ENCODE measurements at places on chromosomes 12 and 14. TPM values are rescaled to one million over a fixed set of nuclear protein-coding genes. Genes with fewer than 3 reads are reported as not detected.

DNA sequence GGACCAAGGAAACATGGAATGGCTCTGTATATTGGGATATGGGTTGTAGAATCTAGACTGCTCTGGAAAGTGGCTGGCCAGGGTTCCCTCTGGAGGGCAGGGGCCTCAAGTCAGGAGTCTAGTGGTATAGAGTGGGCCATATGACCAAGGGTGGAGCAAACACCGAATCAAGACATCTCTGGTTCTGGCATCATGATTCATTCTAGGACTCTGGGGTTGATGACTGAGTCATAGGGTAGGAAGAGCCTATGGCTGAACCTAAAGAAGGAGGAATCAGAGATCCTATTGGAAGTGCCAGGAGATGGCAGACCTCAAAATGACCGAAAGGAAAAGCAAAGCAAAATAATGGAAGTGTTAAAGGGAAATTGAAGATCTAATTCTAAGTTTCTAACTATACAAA is 356.4 kb upstream of the PRICKLE1 start:
- H3K36me3 ChIP-seq = no peaks in the 10 kb centered on the region
- H3K4me1 ChIP-seq = no peaks in the 10 kb centered on the region
- H3K27me3 ChIP-seq = no peaks in the 10 kb centered on the region
- no peak for DNase-seq

GRCh38 chr14:103142026-103142425 is 18.8 kb downstream of the TNFAIP2 start:
- DNase-seq = no peak
- no peak overlapping the region for H3K4me3 ChIP-seq
- H3K4me1 ChIP-seq = peaks cover 5% of the 10 kb centered on the region
- H3K27ac ChIP-seq = no peak overlapping the region

- H3K36me3 ChIP-seq = no peaks in the 10 kb centered on the region
- DNase-seq = no peak
- H3K27me3 ChIP-seq = no peaks in the 10 kb centered on the region
- no peaks in the 10 kb centered on the region for H3K4me1 ChIP-seq
- H3K4me3 ChIP-seq = no peak overlapping the region
Observed at GRCh38 chr12:19953734-19954133, 414.6 kb upstream of the PDE3A start.

- H3K36me3 ChIP-seq = no peaks in the 10 kb centered on the region
- no peaks in the 10 kb centered on the region for H3K4me1 ChIP-seq
- DNase-seq = no peak
- H3K27me3 ChIP-seq = no peaks in the 10 kb centered on the region
- no peak overlapping the region for H3K4me3 ChIP-seq
Observed at GRCh38 chr12:27937768-27938167, 34.8 kb downstream of the PTHLH start.

DNA sequence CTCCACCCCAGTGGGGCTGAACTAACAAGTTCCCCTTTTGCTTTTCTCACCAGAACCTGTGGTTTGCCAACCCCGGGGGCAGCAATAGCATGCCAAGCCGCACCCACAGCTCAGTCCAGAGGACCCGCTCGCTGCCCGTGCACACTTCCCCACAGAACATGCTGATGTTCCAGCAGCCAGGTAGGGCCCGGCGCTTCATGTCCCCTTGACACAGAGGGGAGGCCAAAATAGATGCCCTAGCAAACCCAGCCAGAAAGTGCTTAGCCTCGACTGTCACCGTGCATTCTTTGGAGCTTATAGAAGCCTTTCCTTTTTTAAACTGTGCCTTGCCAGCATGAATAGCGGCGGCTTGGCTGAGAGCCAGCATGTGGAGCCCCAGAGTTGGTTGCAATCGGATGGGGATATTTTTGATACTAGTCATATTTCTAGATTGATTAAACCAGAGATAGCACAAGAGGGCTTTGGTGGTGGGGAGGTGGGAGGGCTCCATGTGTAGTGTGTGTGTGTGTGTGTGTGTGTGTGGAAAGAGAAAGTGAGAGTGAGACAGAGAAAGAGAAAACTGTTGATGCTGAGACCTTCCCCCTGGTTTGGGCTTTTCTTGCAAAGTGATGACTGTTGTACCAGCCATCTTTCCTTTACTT is 126.1 kb downstream of the GCH1 start:
- H3K4me1 ChIP-seq = peaks cover 50% of the 10 kb centered on the region
- H3K27ac ChIP-seq = peak overlapping the region; percentile 100
- H3K27me3 ChIP-seq = no peaks in the 10 kb centered on the region
- H3K4me3 ChIP-seq = peak overlapping the region; percentile 49
- peaks cover 34% of the 10 kb centered on the region for H3K36me3 ChIP-seq

NDRG2 gene
- total RNA-seq = under 0.01 TPM

TDRD9 gene
- 1.1 TPM for total RNA-seq

PIANP gene
- not detected for total RNA-seq

Measured in osteoblast (primary cell).